ENCODE measurements at places on chromosomes 3 and 15.

GRCh38 chr3:58296843-58297242 is 9.2 kb upstream of the RPP14 start:
- no peak for DNase-seq

DNA sequence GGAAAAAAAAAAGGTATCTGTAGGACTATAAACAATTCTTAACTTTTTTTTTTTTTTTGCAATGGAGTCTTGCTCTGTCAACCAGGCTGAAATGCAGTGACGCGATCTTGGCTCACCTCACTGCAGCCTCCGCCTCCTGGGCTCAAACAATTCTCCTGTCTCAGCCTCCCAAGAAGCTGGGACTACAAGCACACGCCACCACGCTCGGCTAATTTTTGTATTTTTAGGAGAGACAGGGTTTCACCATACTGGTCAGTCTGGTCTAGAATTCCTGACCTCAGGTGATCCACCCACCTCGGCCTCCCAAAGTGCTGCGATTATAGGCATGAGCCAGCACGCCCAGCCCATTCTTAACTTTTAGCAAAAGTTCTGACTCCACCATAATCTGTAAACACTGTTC is 50.5 kb downstream of the TRPM7 start:
- no peak for DNase-seq

DNA sequence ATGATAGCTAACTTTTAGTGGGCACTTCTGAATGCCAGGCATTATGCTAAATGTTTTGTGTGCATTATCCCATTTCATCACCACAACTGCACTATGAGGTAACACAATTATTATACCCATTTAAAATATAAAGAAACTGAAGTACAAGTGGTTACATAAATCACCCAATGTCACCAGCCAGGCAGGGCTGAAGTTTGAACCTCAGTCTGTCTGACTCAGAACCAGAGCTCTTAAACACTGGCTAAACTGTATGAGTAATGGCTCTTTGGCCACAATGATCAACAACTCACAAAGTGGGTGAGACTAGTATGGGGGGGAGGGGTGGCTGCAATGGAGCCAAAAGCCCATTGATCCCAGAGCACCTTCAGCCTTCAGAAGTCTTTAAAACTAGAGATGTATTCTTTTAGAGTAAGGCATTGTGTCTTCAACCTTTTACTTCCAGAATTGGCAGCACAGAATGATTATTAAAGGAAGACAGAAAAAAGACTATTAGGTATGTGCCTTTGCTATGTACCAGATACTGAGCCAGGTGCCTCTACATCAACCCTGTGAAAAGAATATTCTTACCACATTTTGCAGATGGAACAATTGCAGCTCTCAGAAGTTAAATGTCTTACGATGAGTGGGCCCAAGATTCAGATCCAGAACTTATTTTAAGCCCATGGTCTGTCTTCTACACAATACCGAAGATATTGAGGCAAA is 166.9 kb downstream of the UACA start:
- no peak for DNase-seq

DNA sequence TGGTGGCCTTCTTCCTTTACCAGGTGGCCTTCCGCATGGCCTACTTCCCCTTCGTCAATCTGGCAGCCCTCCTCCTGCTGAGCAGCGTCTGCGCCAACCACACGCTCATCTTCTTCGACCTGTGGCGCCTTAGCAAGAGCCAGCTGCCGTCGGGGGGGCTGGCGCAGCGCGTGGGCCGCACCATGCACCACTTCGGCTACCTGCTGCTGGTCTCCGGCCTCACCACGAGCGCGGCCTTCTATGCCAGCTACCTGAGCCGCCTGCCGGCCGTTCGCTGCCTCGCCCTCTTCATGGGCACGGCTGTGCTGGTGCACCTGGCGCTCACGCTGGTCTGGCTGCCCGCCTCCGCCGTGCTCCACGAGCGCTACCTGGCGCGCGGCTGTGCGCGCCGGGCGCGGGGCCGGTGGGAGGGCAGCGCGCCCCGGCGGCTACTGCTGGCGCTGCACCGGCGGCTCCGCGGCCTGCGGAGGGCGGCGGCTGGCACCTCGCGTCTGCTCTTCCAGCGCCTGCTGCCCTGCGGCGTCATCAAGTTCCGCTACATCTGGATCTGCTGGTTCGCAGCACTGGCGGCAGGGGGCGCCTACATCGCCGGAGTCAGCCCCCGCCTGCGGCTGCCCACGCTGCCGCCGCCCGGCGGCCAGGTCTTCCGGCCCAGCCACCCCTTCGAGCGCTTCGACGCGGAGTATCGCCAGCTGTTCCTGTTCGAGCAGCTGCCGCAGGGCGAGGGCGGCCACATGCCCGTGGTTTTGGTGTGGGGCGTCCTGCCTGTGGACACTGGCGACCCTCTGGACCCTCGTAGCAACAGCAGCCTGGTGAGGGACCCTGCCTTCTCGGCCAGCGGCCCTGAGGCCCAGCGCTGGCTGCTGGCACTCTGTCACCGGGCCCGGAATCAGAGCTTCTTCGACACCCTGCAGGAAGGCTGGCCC is 9.9 kb downstream of the DISP2 start:
- DNase-seq = peak; percentile 81

DNA sequence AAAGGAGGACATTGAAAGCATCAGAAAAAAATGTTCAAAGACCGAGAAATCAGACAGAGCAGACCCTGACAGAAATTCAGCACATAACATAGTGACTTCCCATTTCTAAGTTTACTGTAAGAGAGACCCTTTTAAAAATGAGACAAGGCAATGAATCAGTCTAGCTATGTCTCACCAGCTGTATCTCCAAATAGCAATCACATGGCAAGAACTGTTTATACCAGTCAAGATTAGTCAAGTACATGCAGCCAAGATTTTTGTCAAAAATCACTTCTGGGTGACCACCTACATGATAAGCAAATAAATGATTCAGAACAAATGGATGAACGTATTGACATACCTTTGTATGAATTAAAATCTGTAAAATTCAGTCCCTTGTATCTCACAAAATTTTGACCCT is 138.0 kb downstream of the DTWD1 start:
- DNase-seq = no peak

- peak; percentile 75 for DNase-seq
Observed at GRCh38 chr3:151838574-151839312, 24.8 kb downstream of the AADAC start.

GRCh38 chr3:86914670-86915069 is 76.3 kb downstream of the VGLL3 start:
- DNase-seq = no peak

DNA sequence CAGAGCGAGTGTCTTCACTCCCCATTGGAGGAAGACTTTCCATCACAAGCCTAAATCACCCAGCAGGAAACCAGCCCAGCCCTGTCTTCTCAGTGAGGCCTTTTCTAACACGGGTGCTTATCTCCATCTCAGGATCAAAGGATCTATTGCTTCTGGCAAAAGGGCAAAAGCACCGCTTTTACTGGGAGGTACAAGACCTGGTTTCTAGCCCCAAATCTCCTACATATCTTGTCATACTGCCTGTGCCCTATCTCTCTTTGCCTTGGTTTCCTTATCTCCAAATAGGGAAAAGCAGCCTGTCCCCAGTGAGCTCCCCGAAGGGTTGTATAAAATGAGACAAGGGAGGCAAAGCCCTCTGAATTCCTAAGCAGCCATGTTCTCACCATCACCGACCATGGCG is 5.2 kb downstream of the GLB1 start:
- DNase-seq = no peak

DNA sequence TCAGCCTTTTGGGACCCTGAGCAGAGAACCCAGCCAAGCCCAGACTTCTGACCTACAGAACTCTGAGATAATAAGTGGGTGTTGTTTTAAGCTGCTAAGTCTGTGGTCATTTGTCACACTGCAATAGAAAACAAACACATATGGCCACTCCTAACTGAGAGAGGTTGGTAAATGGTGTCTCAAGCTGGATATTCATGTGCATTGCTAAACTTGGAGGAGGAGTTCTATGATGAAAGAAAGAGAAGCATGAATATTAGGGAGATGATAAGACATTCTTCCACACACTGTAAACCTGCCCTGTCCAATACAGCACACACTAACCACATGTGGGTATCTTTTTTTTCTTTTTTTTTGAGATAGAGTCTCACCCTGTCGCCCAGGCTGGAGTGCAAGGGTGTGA is 27.8 kb upstream of the UBL7 start:
- DNase-seq = no peak

DNA sequence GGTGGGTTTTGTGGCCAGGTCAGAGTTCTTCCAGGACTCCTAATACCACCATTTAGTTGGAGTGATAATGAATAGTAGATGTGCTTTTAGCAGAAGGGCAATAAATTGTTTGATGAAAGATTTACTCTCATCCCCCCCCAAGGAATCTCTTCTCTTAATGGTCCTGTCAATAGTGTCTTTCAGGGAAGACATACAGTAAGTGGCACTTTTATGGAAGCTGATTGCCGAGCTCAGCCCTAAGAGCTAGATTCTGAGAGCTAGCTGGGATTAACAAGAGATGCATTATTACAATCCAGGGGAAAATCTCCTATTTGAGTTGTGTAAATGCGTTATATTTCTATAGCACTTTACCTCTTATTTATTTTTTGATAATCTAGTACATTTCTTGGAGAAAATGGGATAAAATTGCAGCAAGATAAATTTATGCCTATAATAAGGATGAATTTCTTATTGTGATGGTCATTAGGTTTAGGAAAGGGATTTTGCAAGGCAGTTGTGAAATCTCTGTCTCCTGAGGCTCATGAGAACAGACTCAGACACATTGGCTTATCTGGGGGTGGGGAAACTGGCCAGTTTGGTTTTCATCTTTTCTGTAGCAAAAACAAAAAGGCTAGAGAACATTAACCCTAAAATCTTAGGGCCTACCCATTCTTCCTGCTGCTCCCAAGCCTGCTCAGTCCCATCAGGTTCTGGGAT is 41.6 kb upstream of the CLSTN2 start:
- DNase-seq = no peak

- no peak for DNase-seq
Observed at GRCh38 chr15:93244696-93245660, 156.0 kb upstream of the RGMA start.
